ENCODE measurements at places on chromosomes 1 and 21.

DNA sequence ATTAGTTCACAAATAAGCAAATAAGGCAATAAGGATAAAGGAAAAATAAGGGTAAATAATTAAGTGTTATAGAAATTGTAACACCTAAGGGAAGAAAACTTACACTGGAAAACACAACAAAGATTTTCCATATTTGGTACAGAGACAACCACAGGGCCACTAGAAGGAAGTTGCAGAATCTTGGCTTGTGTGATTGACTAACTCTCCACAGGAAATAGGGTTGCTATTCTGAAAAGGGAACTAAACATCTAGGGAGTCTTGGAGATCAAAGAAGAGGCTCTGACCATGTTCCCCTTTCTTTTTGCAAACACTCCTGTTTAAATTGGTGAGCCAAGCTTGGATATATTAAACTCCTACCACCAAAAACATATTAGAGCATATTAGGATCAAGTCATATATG, 59.1 kb downstream of the APCS start:
- no peak for DNase-seq

- no peak for DNase-seq
Observed at GRCh38 chr1:95021119-95021518, 51.6 kb downstream of the ALG14 start.

DNA sequence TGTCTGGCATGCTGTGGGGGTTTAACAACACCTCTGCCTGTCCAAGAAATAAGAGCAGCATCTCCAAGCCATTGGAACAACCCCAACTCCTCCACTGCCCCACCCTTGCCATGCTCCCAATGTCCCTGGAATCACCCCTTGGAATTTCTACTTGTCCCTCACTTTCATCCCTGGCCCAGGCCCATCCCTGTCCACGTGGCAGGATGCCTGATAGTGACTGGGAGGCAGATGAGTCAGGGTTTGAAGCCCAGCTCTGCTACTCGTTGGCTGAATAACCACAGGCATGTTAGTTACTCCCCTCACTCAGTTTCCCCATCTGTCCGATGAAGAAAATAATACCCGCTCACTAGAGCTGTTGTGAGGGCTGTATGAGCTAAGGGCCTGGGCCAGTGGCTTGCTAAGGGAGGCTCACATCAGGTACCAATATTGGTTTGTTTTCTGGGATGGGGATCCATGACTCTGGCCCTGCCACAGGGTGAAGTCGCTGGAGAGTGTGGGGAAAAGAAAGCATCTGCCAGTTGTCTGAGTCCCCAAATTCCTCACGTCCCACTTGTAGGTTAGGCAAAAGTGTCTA, 99.4 kb upstream of the TLR5 start:
- DNase-seq = no peak

GRCh38 chr1:228400692-228401454, 5.8 kb downstream of the TRIM11 start:
- DNase-seq = no peak

DNA sequence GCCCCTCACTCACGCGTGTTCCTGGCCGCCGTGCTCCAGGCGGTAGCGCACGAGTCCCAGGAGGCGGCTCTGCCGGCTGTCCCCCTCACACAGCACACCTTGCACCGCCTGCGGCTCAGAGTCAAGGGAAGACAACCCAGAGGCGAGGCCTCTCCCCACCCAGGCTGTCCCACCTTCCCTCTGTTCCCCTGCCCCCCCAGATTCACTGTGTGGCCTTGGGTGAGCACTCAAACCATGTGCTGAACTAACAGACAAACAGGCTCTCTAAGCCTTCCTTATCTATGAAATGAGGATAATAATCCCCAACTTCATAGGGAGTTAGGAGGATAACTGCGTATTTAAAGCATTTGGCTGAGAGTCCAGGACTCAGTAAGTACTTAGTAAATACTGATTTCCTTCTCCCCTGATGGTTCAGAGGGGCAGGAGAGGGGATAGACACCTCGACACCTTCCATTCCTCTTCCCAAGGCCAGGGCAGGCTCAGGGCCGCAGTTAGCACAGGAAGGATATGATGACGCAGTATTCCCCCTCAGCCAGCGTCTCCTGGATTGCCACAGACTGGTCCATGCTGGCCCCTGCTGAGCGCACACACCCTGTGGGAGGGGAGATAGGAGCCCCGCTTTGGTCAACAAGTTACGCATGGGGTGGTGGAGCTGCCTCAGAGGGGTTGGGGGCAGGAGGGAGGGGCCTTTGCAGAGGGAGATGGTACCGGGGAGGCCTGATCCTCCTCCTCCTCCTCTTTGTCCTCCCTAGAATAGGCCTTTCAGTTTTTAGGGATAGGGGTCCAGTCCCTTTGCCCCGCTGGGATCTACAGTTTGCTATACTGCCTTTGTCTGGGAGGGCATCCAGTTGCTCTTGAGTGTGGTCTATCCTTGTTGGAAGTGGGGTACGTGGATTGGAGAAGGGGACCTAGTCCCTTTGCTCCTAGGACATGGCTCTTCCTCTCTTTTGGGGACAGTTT, 830 bp downstream of the INPP5B start:
- peak; percentile 87 for DNase-seq

DNA sequence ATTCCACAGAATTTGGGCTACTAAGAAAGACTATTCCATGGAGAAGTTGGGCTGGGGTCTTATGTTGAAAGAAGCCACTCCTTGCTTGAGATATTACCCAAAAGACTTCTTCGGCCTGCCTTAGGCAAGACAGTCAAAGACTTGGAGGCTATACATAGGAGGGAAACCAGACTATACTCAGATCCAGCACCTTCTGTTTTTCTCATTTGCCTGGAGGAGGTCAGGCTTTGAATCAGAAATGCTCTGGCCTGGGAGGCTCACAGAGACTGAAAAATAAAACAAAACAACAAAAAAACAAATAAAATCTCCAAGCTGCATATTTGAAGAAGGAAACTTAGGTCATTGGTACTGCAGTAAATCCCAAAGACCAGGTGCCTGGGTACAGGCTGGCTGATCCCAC, 38.4 kb upstream of the EXOSC10 start:
- no peak for DNase-seq

DNA sequence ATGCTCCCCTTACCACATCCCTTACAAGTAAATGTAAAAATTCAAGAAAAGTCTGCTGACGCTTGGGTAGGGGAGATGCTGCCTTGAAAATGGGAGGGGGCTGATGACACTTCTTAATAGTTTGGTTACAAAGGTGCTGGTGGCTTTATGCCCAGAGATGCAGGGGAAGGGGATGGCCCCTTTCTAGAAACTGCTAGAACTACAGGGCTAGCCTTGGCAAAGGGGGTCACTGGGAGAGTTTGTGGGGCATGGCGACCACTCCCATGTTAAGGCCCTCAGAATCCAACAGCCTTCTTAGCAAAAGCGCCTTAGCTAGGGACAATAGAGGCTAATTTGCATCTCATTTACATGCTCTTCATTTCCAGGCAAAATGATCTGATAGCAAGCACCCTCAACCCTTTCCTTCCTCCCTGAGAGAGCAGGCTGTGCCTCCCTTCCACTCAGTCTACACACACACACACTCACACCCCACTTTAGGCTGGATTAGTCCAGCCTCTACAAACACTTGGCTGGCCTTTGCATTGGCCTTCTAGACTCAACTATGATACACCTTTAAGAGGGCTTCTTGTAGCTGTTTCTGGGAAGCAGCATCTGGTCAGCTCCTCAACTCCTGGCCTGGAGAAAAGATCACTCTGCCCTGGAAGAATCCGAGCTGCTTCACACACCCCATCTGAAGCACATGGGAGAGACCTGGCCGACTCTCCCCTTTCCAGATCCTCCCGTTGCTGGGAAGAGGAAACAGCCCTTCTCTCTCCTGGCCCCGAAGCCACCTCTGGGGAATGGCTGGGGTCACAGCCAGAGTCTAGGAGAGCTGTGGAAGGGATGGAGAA, 1.7 kb downstream of the SEMA6C start:
- DNase-seq = peak; percentile 73

- DNase-seq = peak; percentile 8
Observed at GRCh38 chr21:25402134-25402961, 204.9 kb downstream of the MRPL39 start.

DNA sequence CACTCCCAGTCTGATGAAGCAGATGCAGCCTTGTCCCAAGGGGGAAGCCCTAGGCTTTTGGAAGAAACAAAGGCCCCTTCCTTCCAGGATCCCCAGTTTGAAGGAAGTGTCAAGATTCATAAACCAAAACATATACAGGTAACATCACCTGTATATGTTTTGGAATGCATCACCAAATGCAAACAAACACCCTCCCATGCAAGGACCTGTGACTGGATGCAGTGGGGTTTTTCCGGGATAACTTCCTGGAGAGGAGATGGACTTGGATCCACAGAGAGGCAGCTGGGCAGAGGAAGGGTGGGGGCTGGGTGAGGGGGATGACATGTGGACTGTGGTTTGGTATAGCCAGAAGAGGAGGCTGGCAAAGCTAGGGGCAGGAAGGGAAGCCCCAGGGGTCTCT, 1.5 kb upstream of the PLA2G2F start:
- no peak for DNase-seq

- DNase-seq = no peak
Observed at GRCh38 chr1:217493290-217493689, 137.6 kb downstream of the GPATCH2 start.

DNA sequence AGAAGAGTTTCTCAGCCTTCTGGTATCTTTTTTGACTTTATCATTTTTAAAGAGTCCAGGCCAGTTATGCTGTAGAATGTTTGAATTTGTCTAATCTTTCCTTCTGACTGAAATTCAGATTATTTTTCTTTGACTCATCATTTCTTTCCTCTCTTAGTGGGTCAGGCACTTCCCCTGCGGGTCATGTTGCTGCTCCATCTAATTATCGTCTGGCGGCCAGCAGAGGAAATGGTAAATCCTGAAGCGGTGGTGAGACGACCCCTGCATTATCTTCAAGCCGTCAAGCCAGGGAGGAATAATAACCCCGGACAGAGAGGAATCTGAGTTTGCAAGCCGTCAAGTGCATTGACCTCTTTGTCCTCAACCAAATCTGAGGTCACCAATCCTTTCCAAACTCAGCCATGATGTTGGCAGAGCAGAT, 102.1 kb downstream of the ADSS2 start:
- no peak for DNase-seq

- DNase-seq = peak; percentile 4
Observed at GRCh38 chr1:227898502-227899140, 49.1 kb downstream of the WNT9A start.

DNA sequence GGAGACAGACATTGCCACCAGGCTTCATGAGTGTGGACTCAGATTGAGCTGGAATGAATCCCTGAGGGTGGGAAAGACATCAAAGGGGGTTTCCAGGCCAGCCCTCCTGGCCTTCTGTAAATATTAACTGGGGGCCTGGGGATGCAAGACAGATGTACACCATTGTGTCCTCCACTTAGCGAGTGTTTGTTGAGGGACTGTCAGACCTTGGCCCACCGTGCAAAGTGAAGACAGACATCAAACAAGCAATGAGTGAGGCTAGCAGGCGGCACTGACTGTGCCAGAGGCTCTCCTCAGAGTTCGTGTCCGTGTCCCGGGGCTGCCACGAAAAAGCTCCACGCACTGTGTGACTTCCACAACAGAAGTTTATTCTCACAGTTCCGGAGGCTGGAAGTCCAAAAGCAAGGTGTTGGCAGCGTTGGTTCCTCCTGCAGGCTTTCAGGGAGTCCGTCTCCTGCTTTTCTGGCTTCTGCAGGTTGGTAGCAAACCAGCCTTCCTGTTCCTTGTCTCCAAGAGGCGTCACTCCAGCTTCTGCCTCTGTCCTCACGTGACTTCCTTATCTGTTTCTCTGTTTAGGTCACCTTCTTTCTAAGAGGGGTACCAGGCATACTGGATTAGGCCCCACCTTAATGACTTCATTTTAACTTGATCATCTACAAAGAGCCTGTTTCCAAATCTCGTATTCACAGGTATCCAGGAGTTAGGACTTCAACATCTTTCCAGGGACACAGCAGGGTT, 59.1 kb downstream of the DISP3 start:
- DNase-seq = no peak

GRCh38 chr1:36208978-36209703, 15.1 kb upstream of the THRAP3 start:
- no peak for DNase-seq

- DNase-seq = no peak
Observed at GRCh38 chr1:36134031-36134430, 9.0 kb upstream of the COL8A2 start.

DNA sequence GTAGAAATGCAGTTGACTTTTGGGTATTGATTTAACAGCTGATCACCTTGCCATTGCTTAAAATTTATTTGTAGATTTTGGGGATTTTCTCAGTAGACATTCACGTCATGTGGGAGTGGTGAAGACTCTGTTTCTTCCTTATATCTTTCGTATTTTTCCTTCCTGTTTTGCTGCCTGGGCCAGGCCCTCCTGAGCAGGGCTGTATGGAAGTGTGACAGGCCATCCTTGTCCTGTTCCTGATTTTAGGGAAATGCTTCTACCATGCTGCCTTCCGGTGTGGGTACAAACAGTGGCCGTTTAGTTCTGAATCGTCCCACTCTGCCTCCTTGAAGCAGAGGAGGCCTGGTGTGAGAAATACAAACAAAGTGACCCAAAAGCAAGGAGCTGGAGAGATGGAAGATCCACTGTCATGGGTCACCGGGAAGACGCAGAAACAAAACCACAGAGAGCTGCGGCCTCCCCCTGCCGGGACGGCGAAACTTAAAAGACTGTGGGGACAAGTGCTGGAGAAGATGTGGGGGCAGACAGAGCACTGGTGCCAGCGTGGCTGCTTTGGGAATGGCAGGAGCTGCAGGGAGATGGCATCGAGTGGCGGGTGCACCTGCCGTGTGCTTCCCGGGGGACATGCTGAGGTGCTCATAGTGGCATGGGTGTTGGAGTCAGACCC, 7.6 kb downstream of the AGPAT3 start:
- no peak for DNase-seq

GRCh38 chr1:180616439-180616838, 15.4 kb upstream of the XPR1 start:
- no peak for DNase-seq

DNA sequence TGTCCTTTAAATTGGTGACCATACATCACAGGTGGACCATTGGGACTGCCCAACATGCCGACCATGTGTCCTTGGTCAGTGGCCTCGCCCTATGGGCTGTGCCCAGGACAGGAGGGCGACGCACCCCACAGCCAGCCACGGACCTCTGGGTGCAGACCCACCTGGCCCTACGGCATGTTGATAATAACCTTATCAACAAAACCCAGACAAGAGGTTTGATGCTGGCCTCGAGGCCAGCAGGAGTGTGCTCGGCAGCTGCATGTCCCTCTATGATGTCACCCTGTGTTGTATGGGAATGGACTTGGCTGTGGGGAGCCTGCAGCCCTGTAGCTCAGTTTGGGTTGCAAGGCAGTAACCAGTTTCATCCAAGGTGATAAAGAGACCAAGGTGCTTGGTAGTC, 32.1 kb downstream of the SLC37A1 start:
- no peak for DNase-seq

GRCh38 chr21:35648512-35648911, 411.8 kb downstream of the SETD4 start:
- no peak for DNase-seq

GRCh38 chr21:30958741-30959140, 77.4 kb upstream of the KRTAP11-1 start:
- no peak for DNase-seq

Measured in right cardiac atrium (tissue), 5 donors.